ENCODE measurements at places on chromosomes 11 and 22.

- DNase-seq = no peak
Observed at GRCh38 chr11:11366793-11367192, 13.7 kb upstream of the CSNK2A3 start.

GRCh38 chr11:123841174-123841573 is 35.0 kb upstream of the OR6M1 start:
- no peak for DNase-seq

GRCh38 chr11:102560555-102561011 is 30.0 kb upstream of the MMP7 start:
- no peak for DNase-seq

DNA sequence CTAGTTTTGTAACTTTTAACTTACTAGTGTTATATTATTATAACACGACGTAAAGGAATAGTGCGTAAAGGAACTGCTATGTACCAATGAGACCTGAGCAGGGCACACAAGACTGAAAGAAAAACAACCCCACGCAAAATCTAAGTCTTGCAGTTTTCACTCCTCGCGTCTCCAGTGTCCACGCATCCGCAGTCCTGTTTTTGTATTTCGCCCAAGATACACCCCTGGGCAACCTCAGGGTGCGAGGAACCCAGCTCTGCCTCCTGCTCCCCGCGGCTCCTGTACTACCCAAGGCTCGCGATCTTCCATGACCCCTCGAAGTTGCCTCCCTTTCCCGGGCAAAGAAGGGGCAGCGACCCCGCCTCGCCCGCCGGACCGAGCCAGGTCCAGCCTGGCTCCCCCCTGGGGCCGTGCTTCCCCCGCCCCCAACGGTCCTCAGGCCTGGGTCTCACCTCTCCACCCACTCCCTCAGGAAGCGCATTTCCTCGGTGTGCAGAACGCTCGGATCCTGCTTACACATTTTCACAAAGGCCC is 393 bp downstream of the ST13 start:
- DNase-seq = peak; percentile 3

GRCh38 chr11:27076121-27076589 is 35.5 kb downstream of the BBOX1 start:
- DNase-seq = no peak

GRCh38 chr11:11629368-11629767 is 7.6 kb upstream of the GALNT18 start:
- no peak for DNase-seq

DNA sequence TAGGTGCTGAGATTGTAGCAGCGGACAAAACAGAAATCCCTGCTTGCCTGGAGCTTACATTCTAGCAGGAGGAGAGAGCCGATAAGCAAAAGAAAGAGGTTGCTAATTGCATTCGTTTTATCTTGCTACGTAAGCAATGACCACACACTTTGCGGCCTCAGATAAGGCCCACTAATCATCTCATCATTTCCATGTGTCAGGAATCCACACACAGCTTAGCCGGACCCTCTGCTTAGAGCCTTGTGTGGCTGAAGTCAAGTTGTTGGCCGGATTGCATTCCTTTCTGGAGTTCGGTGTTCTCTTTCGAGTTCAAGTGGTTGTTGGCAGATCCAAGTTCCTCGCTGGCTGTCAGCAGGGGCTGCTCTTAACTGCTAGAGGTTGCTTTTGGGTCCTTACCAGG is 101.6 kb downstream of the CHST1 start:
- DNase-seq = no peak

GRCh38 chr22:29208502-29208862 is 2.8 kb downstream of the EMID1 start:
- no peak for DNase-seq

- no peak for DNase-seq
Observed at GRCh38 chr22:33962409-33962808, 42.1 kb upstream of the LARGE1 start.

GRCh38 chr11:129996113-129996870 is 6.3 kb downstream of the PRDM10 start:
- no peak for DNase-seq

DNA sequence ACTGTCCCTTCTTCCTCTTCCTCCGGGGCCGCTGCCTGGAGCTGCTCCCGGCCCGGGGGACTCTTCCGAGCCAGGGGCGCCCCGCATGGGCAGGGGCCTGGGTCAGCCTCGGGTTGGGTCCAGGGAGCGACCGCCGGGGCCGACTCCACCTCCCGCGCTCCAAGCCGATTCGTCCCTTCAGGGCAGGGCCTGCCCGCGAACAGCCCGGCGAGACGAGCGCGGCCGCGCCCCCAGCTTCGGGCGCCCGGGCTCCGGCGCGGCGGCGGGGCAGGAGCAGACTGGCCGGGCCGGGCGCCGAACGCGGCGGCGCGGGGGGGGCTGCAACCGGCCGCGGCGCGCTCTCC is at the start of gene LARGE1:
Gene LARGE1 (minus strand): TSS at position 280 of the 344 bp plus-strand sequence.
- no peak for DNase-seq

GRCh38 chr22:33971561-33971961 is 51.3 kb upstream of the LARGE1 start:
- DNase-seq = no peak

GRCh38 chr22:16937811-16938210 is 70.2 kb downstream of the GAB4 start:
- no peak for DNase-seq

GRCh38 chr22:44862981-44863860 is 110.8 kb downstream of the ARHGAP8 start:
- no peak for DNase-seq

DNA sequence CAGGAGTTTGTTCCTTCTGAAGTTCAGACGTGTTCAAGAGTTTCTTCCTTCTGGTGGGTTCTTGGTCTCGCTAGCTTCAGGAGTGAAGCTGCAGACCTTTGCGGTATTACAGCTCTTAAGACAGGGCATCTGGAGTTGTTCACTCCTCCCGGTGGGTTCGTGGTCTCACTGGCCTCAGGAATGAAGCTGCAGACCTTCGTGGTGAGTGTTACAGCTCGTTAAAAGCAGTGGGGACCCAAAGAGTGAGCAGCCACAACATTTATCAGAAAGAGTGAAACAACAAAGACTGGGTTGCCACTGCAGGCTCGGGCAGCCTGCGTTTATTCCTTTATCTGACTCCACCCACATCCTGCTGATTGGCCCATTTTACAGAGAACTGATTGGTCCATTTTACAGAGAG is 373.1 kb downstream of the ETS1 start:
- no peak for DNase-seq

DNA sequence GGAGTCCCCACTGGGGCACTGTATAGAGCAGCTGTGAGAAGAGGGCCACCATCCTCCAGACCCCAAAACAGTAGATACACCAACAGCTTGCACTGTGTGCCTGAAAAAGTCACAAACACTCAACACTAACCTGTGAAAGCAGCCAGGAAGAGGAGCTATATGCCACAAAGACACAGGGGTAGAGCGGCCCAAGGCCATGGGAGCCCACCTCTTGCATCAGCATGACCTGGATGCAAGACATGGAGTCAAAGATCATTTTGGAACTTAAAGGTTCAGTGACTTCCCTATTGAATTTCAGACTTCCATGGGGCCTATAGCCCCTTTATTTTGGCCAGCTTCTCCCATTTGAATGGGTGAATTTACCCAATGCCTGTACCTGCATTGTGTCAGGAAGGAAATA is 29.7 kb upstream of the CYB5R3 start:
- DNase-seq = no peak

DNA sequence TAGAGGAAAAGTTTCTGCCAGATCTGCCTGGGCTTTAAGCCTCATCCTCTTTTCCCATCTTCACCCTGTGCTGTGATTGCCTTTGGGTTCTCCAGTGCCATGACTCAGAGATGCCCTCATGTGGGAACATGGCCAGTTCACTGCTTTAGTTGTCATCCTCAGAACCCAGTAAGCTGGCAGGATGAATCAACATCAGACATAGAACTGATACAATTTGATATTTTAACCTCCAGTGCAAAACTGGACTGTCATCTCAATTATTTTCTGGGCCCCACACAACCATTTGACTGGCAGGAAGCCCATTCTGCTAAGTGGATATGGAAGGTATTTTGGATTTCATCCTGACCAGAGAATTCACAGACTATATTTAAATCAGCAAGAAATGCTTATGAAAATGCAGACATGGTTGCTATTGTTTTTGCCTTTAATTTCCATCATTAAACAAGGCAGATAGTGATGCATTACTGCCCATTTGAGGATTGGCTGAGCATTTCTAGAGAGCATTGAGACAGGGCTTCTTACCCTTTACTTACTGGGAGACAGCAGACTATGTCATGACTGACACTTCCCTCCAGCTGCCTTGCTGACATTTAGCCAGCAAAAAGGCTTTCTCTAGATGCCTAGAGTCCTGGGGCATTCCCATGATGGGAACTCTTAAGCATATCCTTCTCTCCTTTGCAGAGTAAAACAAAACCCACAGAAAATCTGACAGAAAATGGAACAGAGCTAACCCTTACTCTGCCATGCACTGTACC is 327.1 kb upstream of the MTNR1B start:
- DNase-seq = no peak

DNA sequence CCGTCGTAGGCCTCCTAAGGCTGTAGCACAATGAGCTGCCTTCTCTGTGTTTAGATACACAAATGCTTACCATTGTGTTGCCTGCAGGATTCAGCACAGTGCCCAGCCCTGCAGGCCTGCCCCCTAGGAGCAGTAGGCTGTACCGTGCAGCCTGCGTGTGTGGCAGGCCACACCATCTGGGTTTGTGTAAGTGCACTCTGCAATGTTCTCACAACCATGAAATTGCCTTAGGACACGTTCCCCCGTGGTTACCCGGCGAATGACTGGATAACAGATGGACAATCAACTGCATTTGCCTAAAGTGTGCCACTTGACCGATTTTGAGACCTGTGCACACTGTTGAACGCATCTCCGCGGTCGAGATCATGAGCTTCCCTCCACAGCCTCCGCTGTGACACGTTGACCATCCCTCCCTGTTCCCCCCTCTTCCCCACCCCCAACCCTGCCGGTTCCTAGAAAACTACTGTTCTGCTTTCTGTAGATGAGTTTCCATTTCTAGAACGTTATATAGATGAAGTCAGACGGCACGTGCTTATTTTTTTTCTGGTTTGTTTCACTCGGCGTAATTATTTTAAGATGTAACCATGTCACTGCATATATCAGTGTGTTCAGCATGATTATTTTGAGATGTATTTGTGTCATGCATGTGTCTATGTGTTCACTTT is 22.2 kb upstream of the CTSD start:
- DNase-seq = no peak

- DNase-seq = no peak
Observed at GRCh38 chr11:33633251-33634003, 67.2 kb downstream of the C11orf91 start.

DNA sequence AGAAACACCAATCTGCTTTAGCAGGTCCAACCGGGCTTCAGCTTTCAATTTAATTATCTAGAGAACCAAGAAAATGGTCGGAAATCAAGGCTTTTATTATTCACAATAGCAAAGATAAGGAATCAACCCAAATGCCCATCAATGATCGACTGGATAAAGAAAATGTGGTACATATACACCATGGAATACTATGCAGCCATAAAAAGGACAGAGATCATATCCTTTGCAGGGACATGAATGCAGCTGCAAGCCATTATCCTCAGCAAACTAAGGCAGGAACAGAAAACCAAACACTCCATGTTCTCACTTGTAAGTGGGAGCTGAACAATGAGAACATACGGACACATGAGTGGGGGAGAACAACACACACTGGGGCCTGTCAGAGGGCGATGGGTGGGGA is 53.8 kb downstream of the ATG16L2 start:
- no peak for DNase-seq

- no peak for DNase-seq
Observed at GRCh38 chr11:111743700-111744099, 22.5 kb downstream of the PPP2R1B start.

GRCh38 chr22:35307372-35307771 is 7.7 kb downstream of the TOM1 start:
- DNase-seq = no peak

GRCh38 chr11:99781074-99781473 is 760.3 kb downstream of the CNTN5 start:
- DNase-seq = no peak

- DNase-seq = no peak
Observed at GRCh38 chr11:18236664-18237356, at the start of gene SAA4. Gene SAA4 (minus strand): TSS chr11:18236802. CDS start chr11:18235926, 876 bp downstream.

DNA sequence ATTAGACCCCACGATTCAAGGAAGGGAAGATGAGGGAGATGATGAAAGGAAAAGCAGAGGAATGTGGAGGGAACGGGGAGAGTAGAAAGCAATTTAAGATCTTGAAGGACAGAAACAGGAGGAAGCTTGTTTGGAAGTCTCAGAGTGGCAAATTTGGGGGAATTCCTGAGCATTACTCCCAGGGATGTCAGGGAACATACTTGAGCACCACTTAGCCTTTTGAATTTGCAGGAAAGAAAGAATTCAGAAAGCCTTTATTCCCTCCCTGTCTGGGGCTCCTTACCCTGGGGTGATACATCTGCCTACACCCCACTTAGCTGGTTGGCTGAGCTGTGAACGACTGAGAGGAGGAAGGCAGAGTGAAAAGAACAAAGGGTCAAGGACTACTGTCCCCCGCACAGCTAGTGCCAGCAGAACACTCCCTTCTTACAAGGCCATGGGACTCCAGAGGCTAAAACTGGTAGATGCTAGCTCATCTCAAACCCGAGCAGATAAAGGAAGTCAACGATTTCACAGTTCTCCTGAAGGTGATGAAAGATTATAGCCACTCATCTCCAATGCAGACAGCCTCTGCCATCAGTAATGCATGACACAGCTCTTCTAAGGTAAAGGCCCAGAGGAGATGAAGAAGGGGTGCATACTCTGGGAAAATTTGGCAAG is 84.0 kb upstream of the AKIP1 start:
- DNase-seq = no peak

DNA sequence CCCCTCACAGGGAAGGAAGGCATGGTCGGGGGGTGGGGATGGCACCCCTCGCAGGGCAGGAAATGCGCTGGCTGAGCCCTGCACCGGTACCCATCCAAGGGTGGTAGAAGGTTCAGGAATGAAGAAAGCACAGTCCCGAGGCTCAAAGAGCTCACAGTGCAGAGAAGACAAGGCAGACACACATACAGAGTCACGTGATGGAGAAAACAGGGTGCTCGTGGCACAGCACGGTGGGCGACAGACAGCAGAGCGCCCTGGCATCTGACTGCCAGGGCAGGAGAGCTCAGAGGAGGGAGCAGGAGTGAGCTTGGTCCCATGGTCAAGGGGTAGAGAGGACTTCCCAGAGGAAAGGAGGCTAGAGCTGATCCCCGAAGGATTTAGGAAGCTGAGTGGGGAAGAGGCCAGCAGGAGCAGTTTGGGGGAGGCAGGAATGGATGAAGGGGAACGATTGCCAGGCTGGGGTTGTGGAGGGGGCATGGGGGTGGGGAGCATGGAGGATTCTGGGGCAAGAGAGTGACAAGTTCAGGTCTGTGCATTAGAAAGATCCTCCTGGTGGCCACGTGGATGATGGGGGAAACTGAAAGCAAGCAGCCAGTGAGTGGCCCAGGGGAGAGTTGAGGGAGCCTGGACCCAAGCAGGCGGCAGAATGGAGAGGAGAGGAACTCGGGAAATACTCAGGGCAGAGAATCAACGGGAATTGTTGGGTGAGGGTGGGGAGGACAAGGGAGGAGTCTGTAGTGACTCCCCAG is 43.9 kb downstream of the PDE2A start:
- no peak for DNase-seq

GRCh38 chr11:132883241-132883640 is 649.1 kb downstream of the OPCML start:
- no peak for DNase-seq
